ENCODE measurements at places on chromosomes 1 and 21. TPM values are rescaled to one million over a fixed set of nuclear protein-coding genes. Genes with fewer than 3 reads are reported as not detected.

The RIPK4 gene
- total RNA-seq = 2.5 TPM

GRCh38 chr1:247077213-247077612 lies 1.4 kb downstream of the ZNF670 start:
- no peak for DNase-seq

GRCh38 chr21:41582298-41582840 lies 74.4 kb upstream of the TMPRSS2 start:
- DNase-seq = no peak

The CELA2A gene
- not detected for total RNA-seq

GRCh38 chr1:233518344-233518743 lies 95.6 kb upstream of the KCNK1 start:
- DNase-seq = no peak

- no peak for DNase-seq
Observed at GRCh38 chr1:10649517-10650201, 146.8 kb downstream of the CASZ1 start.

GRCh38 chr1:153565529-153566374 lies at the start of gene S100A2:
S100A2 (minus strand) TSS chr1:153565844; CDS start chr1:153563877, 1,967 bp downstream.
- peak; percentile 37 for DNase-seq

The FCMR gene
- 186 TPM for total RNA-seq
